NAMALWA (cell line): ENCODE measurements at places on chromosomes 16 and 17.

- no peak for DNase-seq
Measured at GRCh38 chr17:633641-634101, 81.0 kb downstream of the VPS53 start.

GRCh38 chr17:38881600-38882191, 11.8 kb downstream of the LASP1 start:
- DNase-seq, result peak; percentile 68

DNA sequence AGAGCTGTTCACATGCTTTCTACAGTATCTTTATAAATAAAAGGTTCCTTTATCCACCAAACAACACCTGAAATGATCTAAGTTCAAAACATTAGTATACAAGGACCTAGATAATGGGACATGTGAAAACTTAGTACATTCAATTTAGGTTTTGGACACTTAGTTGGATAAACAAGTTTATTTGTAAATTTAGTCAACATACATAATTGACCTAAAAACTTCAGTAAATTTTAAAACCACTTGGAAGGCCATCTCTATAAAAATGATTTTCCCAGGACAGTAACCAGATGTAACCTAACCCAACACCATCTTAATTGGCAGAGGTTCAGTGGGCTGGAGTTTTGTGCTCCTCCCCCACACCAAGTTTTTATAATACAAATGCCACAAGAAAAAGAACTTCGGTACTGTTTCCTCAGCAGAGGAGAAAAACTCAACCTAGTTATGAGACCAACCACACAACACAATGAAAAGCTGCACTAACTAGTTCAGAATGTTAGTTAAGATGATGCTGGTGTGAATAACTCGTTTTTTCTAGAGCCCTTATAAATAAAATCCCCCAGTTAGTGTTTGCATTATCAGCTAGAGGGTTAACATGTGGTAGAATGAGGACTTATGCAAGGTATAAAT, 7.2 kb upstream of the UNK start:
- no peak for DNase-seq

- no peak for DNase-seq
Measured at GRCh38 chr17:56300144-56300543, 146.9 kb downstream of the ANKFN1 start.

- DNase-seq, result peak; percentile 79
Measured at GRCh38 chr17:22600644-22601298, 908.4 kb downstream of the KCNJ18 start.

DNA sequence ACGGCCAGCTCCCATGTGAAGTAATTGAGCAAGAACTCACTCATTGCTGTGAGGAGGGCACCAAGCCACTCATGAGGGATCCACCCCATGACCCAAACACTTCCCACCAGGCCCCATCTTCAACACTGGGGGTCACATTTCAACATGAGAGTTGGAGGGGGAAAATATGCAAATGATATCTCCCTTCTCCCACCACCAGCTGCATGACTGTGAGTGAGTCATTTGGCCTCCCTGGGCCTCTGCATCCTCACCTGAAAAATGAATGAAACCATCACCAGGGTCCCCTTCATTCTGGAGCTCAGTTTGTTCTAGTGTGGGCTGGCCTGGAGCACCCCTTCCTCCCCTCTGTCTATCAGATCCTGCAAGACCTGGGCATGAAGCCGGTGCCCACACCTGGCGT, 6.8 kb upstream of the MED9 start:
- DNase-seq, result no peak

- DNase-seq, result peak; percentile 75
Measured at GRCh38 chr16:63361032-63361624, 1324.9 kb upstream of the CDH8 start.

- no peak for DNase-seq
Measured at GRCh38 chr17:29683481-29683880, 60.8 kb upstream of the CORO6 start.

DNA sequence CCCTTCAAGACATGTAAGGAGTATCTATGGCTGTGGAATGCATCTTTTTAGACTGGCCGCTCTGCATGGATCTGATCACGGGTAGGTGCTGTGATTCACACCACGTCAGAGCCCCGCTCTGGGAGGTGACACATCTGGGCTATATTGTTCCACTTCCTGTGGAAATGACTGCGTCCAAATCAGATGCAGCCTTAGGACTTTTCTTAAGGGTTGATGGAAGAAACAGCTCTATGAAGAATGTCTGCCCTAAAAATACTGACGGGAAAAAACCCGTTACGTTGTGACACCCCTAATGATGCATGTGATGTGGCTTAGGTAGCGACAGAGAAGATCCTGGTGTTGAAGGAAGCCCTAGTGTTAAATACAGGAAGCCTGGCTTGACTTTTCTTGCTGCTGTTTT, 12.2 kb downstream of the BANP start:
- DNase-seq, result no peak

GRCh38 chr16:4537376-4538343, 913 bp downstream of the CDIP1 start:
- no peak for DNase-seq

DNA sequence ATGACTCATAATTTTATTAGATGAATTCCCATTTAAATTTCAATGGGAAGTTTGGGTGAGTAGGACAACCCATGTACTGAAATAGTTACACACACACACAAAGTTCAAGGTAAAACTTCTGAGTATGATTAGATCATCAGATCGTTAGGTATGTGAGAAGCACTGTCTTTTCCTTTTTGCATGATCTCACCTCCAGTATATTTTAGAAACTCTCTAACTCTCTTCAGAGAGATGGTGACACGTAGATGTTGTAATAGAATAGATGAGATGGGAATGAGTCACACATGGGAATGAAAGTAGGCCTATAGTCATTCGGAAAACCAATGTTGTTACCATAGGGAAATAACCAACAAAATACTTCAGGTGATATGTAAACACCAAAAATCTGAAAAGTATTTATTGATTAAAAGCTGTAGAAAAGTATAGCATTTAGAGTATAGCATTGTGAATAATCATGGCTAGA, 22.2 kb downstream of the KRT23 start:
- no peak for DNase-seq

DNA sequence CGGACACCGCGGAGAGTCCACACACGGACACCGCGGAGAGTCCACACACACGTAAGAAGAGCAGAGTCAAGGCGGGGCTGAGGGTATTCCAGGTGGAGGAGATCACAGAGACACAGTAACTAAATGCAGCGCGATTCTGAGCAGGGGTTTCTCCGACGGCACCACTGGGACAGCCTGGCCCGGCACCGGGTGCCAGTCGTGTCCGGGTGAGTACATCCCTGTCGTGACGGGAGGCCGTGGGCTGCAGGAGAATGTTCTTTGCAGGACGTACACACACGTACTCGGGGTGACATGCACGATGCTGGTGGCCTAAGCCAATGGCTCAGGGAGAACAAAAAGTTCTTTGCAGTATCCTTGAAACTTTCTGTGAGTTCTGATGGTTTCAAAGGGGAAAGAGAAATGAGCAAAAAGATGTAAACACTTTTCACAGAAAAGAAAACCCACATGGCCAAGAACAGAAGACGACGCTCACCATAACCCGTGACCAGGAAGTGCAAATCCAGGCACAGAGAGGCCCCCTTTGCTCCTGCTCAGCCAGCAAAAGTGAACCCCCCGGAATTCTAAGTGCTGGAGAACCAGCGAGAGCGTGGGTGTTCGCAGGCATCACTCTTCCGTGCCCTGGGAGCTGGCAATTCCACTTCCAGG, 53.7 kb upstream of the METRNL start:
- DNase-seq, result no peak

GRCh38 chr16:84349862-84350684, 18.3 kb upstream of the ATP2C2 start:
- DNase-seq, result no peak

DNA sequence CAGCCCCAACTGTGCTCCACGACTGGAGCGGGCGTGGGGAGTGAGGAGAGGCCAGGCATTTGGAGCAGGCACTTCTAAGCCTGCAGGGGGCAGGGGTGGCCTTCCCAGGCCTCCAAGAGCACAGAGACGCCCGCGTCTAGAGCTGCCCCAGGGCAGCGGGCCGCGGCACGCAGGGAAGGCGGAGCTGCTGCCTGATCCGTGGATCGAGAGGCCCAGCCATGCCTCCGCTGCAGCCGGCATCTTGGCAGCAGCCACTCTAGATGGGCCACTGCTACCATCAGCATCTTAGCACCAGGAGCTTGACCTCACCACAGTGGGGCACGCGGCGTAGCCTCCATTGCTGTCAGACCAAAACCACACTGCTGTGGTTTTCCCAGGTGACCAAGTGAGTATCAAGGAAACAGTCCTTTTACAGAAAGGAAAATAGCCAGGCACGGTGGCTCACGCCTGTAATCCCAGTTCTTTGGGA, 20.4 kb upstream of the WDR45B start:
- peak; percentile 74 for DNase-seq

GRCh38 chr16:55001931-55002330, 71.3 kb downstream of the IRX5 start:
- no peak for DNase-seq

DNA sequence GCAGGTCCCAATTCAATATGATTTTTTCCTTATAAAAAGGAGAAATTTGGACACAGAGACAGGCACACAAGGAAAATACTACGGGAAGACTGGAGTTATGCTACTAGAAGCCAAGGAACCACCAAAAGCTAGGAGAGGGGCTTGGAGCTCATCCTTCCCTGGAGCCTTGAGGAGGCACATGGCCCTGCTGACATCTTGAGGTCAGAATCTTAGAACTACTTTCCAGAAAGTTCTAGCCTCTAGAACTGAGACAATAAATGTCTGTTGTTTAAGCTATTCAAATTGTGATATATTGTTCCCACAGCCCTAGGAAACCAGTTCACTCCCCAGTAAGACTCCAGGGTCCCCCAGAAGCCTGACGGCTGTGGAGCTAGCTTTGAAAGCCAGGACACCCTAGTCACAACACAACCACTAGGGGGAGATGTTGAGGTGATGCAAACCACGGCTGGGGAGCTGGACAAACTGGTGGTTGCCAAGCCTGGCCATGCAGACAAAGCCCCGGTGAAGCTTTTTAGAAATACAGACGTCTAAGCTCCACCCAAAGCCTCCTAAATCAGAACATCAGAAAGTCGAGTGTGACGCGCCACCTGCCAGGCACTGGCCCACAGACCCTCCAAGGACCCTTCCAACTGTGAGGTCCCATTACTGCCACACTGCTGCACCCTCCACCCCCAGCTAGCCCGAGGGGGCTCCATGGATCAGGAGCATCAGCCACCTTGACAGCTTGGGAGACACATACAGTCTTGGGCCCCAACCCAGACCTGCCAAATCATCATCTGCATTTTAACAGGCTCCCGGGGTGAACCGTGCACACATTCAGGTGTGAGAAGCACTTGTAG, 106.4 kb downstream of the SLC39A11 start:
- DNase-seq, result peak; percentile 85

DNA sequence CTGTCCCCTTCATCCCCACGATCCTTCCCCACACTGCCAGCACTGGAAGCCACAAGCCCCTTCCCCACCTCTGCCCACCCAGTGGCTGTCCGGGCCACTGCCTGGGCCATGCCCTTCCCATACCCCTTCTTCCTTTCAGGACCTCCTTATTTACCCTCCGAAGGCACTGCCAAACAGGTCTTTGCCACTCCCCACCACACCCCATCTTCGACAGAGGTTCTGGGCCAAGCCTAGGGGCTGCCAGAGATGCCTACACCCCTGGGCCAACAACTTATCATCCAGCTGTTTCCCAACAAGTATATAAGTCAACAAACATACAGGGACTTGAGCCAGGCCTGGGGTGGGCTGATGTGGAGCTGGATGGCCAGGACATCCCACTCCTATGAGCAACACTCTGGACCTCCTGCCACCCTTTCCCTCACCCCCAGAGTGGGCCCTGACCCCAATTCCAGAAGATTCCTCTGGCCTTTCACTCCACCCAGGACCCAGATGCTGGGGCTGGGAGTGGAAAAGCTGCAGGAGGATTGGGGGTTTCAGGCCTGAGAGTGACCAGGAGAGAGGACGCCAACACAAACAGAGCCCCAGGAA, 1.5 kb upstream of the PPP1R1B start:
- no peak for DNase-seq

GRCh38 chr16:53605831-53606400, 97.7 kb downstream of the RPGRIP1L start:
- DNase-seq, result no peak

- no peak for DNase-seq
Measured at GRCh38 chr17:74599023-74599399, 6.9 kb upstream of the CD300LD start.

- DNase-seq, result no peak
Measured at GRCh38 chr17:11840831-11841230, 156.4 kb downstream of the ZNF18 start.

- DNase-seq, result no peak
Measured at GRCh38 chr17:45895969-45896785, 1.8 kb downstream of the MAPT start.

GRCh38 chr17:37098152-37098551, 149.4 kb downstream of the AATF start:
- DNase-seq, result no peak

- DNase-seq, result peak; percentile 97
Measured at GRCh38 chr17:59829217-59830006, 63.3 kb downstream of the TUBD1 start.

GRCh38 chr17:79461041-79461440, 149.8 kb downstream of the RBFOX3 start:
- DNase-seq, result no peak

DNA sequence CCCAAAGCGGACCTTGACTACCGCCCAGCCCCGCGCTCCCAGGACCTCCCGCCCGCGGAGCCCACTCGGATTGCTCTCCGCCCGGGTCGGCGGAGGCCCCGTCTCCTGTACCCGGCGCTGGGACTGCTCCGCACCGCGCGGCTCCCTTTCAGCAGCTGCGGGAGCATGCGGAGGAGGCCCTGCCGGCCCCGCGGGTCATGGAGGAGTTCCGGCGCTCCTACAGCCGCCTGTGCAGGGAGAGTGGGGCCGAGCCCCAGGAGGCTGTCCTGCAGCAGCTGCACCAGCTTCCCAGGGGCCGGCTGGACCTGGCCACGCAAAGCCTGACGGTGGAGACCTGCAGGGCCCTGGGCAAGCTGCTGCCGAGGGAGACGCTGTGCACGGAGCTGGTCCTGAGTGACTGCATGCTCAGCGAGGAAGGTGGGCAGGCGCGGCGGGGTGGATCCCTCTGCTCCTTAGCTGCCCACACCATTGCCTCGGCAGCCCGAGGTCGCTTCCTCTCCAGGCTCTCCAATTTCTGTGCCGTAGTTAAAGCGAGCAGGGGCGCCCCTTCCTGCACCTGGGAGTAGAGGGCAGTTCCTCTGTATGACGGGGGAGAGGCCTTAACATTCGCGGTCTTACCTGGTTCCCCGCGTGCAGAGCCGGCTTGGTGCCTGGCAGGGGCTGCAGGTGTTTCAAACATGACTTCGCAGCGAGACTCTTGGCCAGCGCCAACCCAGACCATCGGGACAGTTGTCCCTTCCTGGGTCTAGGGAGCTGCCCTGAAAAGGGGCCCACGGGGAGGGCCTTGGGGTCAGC, 539 bp downstream of the LRRC45 start:
- DNase-seq, result peak; percentile 39

DNA sequence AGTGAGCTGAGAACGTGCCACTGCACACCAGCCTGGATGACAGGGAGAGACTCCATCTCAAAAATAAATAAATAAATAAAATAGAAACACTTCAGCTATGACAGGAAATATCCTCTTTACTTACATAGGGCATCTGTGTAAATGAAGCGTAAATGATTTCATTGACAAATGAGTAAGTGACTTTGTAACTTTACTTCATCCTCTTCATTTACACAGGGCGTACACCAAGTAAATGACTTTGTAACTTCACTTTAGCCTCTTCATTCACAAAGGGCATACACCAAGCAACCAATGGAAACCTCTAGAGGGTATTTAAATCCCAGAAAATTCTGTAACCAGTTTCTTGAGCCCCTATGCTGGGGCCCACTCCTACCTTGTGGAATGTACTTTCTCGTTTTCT, 16.2 kb upstream of the KLHDC4 start:
- no peak for DNase-seq
